ENCODE measurements at places on chromosomes 3 and 15. TPM values are rescaled to one million over a fixed set of nuclear protein-coding genes. Genes with fewer than 3 reads are reported as not detected.

DNA sequence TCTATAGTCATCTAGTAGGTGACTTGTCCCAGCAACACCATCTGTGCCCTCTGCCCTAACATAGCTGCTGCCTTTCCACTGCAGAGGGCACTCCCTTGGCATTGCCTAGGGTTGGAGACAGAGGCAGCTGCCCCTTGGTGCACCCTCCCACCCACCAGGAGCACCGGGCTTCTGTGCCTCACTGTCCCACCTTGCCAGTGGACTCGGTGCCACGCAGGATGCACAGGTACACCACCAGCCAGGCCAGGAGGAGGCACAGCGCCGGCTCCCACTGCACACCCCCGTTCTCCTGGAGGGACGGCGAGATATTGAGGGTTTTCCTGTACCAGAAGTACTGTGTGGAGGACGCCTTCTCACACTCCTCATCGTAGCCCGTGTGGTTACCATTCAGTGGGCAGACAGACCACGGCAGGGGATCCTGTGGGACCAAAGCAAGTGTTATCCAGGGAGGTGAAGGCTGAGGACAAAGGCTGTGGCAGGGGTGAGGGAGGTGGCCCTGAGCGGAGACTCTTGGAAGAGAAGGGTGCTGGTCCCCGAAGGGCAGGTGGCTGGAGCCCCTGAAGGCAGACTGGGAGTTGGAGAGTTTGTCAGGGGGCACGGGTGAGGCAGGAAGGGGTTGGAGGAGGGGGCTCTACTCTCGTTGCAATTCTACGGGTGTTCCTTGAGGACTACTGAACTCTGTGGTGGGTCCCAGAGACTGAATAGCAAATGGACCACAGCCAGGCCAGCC lies 20.6 kb downstream of the SLC6A20 start:
- DNase-seq, result no peak

- no peak for DNase-seq
Observed at GRCh38 chr15:60385620-60386552, 11.9 kb downstream of the ANXA2 start.

The HESX1 gene
- not detected for total RNA-seq

DNA sequence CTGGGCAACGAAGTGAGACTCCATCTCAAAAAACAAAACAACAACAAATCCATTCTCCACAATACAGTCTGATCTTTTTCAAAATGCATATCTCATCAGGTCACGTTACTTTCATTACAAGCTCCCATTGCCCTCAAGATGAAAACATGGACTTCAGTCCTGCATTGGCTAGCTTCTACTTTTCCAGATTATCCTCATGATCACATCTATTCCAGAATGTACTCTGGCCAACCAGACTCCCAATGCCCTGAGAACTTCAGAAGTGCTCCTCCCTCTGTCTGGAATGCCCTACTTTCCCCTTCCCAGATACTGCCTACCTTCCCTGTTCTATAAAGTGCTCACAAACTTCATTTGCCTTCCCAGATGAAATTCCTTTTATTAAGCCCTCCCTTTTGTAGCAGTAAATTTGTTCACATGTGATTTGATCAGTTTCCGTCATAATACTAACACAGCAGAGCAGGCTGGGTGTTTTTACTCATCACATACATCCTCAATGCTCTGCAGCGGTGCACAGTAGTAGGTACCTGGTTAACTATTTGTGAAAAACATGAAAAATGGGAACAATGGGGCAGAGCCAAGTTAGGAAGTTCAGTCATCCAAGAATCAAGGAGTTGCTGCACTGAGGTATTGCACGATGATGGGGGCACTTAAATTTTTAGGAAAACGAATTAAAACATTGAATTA lies 5.3 kb downstream of the RPL22L1 start:
- DNase-seq, result no peak

- no peak for DNase-seq
Observed at GRCh38 chr15:85477730-85478129, 97.3 kb downstream of the AKAP13 start.

GRCh38 chr3:172159962-172160538 lies 120.7 kb downstream of the FNDC3B start:
- no peak for DNase-seq

The SLC28A2 gene
- total RNA-seq, result not detected

DNA sequence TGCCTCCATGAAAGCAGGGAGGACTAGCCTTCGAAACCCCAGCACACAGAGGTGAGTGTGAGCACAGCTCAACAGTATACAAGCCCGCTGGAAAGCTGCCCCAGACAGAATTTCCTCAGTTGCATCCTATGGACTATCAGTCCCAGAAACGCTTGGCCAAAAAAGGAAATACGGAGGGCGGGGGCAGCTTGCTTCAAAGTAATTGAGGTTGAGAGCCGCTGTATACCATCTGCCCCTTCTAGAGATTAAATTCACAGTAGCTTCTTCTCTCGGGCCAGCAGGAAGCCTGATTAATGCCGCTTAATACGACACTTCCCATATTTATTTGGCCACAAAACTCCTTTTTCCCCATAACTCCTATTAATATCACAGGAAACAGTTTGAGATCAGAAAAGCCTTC lies 88.7 kb downstream of the LIPC start:
- no peak for DNase-seq

GRCh38 chr3:27699067-27699466 lies 23.1 kb downstream of the EOMES start:
- no peak for DNase-seq

- DNase-seq, result no peak
Observed at GRCh38 chr3:56157693-56158362, 310.4 kb downstream of the ERC2 start.

The ARL6 gene
- 4.7 TPM for total RNA-seq

- DNase-seq, result peak; percentile 82
Observed at GRCh38 chr3:187012609-187013051, 82.3 kb downstream of the ST6GAL1 start.

The C3orf85 gene
- total RNA-seq, result not detected

The CPLX3 gene
- 37.0 TPM for total RNA-seq

DNA sequence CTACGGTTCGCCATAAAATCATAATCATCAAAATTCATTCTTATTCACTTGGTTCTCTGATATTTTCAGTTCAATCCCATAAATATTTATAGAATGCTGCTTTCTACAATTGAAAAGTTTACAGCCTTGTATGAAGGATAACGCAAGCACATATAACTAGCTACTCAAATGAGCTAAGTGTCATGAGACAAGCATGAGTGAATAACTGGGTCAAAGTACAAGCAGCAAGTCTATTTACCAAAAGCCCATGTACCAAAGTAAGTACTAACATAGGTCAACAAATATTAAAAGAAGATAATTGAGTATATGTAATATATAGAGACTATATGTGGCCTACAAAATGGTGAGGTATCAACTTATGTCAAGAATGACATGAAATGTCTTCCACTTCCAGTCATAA lies 596.6 kb downstream of the GBE1 start:
- DNase-seq, result no peak

DNA sequence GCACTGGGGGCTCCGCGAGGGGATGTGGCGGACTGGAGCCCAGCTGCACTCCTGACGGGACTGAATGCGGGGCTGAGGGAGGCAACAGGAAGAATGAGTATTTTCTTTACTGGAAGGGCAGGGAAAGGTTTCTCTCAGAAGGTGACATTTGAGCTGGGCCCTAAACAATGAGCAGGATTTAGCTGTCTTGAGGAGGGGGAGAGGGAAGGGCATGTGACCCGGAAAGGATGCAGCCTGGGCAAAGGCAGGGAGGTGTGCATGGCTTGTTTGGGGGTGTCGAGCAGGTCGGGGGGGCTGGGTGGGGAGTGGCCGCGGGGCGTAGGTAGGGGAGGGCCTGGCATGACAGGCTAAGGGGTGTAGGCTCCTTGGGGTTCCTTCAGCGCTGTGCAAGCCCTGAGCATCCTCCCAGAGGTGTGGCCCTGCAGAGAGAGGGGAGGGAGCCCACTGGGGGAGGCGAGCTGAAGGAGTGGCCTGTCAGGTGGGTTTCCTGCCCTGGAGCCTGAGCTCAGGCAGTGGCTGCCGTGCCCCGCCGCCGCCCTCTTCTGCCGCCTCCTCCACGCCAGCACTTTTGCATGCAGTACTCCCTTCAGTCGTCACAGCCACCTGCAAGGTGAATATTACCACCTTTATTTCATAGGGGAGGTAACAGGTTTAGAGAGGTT lies 17.2 kb upstream of the ANKDD1A start:
- DNase-seq, result peak; percentile 96

- no peak for DNase-seq
Observed at GRCh38 chr3:62723914-62724217, 151.3 kb downstream of the CADPS start.

Data from spleen (tissue), 13 donors.